ENCODE measurements at places on chromosomes 13 and 19.

- peak; percentile 4 for DNase-seq
Observed at GRCh38 chr13:67353941-67354340, 123.8 kb upstream of the PCDH9 start.

DNA sequence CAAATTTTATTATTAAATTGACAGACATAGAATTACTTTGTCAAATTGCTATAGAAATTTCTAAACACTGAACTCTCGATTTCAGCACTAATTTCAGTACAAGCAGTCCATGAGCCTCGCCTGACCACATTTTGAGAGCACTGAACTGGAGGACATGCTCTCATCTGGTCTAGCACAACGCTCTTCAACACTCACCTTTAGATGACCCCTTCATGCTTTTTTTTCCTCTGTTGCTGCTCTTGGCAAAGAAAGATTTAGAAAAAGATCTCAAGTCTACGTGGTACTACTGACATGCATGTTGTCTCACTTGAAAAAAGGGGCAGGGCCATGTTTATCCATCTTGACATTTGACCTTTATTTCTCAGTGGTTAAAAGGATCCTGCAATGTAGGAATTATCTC, 981.5 kb downstream of the DIAPH3 start:
- no peak for DNase-seq

DNA sequence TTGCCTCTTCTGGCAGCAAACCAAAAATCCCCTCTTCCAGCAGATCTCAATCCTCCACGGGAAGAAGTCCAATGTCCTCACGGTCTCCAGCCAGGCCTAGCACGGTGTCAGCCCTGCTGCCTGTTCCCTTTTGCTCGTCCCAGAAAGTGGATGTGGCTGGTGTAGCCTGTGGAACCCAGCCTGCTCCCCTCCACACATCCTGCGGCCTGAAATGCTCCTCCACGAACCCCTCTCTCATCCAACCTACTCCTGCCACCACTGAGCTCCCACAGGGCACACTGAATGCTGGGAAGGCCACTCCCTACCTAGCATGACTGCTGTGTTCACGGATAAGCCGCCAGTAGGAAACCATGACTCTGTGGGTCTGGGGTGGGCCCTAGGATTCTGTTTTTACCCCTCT, 3.0 kb downstream of the MBOAT7 start:
- DNase-seq = no peak

DNA sequence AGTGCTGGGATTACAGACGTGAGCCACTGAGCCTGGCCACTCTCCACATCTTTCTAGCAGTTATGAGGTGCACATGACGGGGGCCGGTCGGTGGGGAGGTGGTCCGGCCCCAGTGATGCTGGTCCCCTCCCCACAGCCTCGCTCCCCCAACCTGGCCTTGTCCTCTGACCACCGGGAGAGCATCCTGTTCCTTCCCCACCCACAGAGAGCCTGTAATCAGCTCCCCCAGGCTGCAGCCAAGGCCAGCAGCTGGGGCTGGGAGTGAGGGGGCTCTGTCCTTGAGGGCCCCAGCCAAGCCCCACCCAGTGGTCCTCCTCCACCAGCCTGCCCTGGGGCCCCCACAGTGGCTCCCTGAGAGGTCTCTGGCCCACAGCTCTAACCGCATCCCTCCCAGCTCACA, 3.0 kb upstream of the INSL3 start:
- DNase-seq = no peak

DNA sequence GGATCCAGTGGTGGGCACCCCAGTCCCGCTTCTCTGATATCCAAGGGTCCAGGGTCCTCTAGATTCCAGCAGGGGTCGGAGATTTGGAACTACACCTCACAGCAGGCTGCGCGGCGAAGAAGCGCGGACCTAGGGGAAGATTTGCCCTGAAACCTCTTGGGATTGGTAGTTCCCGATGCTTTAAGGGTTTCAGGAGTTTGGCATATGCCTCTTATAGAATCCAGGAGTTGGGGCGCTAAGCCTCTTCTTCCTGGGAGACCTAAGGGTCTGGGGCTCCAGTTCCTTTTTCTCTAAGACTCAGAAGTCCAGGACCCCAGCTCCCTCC, 349 bp downstream of the BCL2L12 start:
- DNase-seq = no peak

DNA sequence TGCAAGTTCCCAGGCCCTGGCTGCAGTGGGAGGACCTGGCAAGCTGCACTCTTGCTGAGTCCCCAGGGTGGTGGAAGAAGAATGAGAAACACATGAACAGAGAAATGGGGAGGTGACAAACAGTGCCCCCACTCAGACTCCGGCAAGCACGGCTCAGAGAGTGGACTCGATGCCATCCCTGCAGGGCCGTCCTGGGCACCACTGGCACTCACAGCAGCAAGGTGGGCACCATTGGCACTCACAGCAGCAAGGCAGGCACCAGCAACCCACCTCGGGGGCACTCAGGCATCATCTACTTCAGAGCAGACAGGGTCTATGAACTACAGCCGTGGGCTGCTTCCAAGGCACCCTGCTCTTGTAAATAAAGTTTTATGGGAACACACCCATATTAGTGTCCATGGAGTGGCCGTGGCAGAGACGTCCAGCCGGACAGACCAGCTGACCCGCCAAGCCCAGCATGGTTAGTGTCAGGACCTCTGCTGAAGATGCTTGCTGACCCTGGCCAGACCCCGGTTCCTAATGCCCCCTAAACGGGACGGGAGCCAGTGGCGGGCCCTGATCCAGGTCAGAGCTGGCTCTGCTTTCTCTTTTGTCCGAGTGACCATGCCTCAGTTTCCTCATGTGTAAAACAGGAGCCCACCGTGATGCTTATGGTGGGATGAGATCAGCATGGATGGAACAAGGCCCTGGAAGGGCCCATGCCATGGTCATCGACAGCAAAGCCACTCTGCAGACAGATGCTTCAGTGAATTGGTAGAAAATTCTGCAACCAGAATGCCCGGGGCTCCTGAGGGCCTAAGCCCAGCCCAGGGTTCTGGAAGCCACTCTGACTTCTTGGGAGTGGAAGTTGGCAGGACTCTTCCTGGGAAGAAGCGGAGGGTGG, 2.1 kb upstream of the F10 start:
- DNase-seq = no peak

GRCh38 chr13:113996912-113997745, 23.3 kb upstream of the C13orf46 start:
- DNase-seq = no peak

Data from EL (cell line).